Caco-2 (cell line): ENCODE measurements at places on chromosomes 12 and 14. TPM values are rescaled to one million over a fixed set of nuclear protein-coding genes. Genes with fewer than 3 reads are reported as not detected.

Gene NGB
- not detected in 2 replicates for total RNA-seq

Gene ENDOU
- 0.43 and 0.53 TPM in 2 replicates for total RNA-seq

Gene EPYC
- not detected in 2 replicates for total RNA-seq

Gene STON2
- total RNA-seq: 37.1 and 43.5 TPM in 2 replicates

Gene ALG10
- 14.7 and 18.8 TPM in 2 replicates for total RNA-seq

Gene TMPRSS12
- not detected in 2 replicates for total RNA-seq

Gene IL25
- not detected in 2 replicates for total RNA-seq

Gene TRPV4
- total RNA-seq: not detected in 2 replicates

Gene LRIG3
- total RNA-seq: 19.1 and 19.8 TPM in 2 replicates

Gene FITM1
- total RNA-seq: 0.39 and 0.44 TPM in 2 replicates

Gene NANOG
- not detected in 2 replicates for total RNA-seq

Gene MGP
- total RNA-seq: not detected in 2 replicates

Gene MYO1H
- total RNA-seq: 0.18 TPM in 1 of 2 replicates, not detected in the other

Gene TMEM106C
- 247 and 281 TPM in 2 replicates for total RNA-seq

Gene SRGAP1
- total RNA-seq: 21.7 and 22.1 TPM in 2 replicates

Gene MYH7
- 0.07 TPM in 1 of 2 replicates, not detected in the other for total RNA-seq

Gene SLIRP
- total RNA-seq: 204 and 208 TPM in 2 replicates

Gene TUNAR
- not detected in 2 replicates for total RNA-seq

Gene TSPAN31
- total RNA-seq: 20.6 and 23.3 TPM in 2 replicates

Gene GPR33
- total RNA-seq: not detected in 2 replicates

Gene PMEL
- total RNA-seq: 7.8 and 9.7 TPM in 2 replicates

Gene CFAP54
- 0.12 and 0.14 TPM in 2 replicates for total RNA-seq

Gene PSME2
- total RNA-seq: 142 and 145 TPM in 2 replicates

Gene NDUFA12
- total RNA-seq: 122 and 131 TPM in 2 replicates

Gene KIF26A
- total RNA-seq: 4.2 and 5.5 TPM in 2 replicates

Gene ABCD2
- total RNA-seq: not detected in 2 replicates

Gene LRRK2
- total RNA-seq: 0.11 and 0.21 TPM in 2 replicates

Gene ANG
- 23.6 and 24.7 TPM in 2 replicates for total RNA-seq

Gene KRT81
- 0.28 and 0.45 TPM in 2 replicates for total RNA-seq

Gene DTD2
- 16.5 and 20.0 TPM in 2 replicates for total RNA-seq

Gene RHNO1
- total RNA-seq: 99.1 and 99.8 TPM in 2 replicates

Gene ATG2B
- total RNA-seq: 16.6 and 19.4 TPM in 2 replicates

Gene LPAR5
- 0.19 and 0.20 TPM in 2 replicates for total RNA-seq

Gene B3GNT4
- total RNA-seq: 2.2 and 3.8 TPM in 2 replicates

Gene LTB4R2
- total RNA-seq: 10.3 and 12.3 TPM in 2 replicates

Gene SYNDIG1L
- total RNA-seq: 0.29 TPM in 1 of 2 replicates, not detected in the other

Gene TUBA1B
- 1,866 and 1,882 TPM in 2 replicates for total RNA-seq

Gene FOXA1
- total RNA-seq: 271 and 291 TPM in 2 replicates

Gene TSPAN19
- not detected in 2 replicates for total RNA-seq

Gene PLEK2
- total RNA-seq: 35.2 and 36.5 TPM in 2 replicates

Gene KLHL33
- not detected in 2 replicates for total RNA-seq

Gene OTOGL
- total RNA-seq: 0.39 and 0.72 TPM in 2 replicates

Gene MYF5
- total RNA-seq: not detected in 2 replicates

Gene USP44
- total RNA-seq: 0.14 and 0.19 TPM in 2 replicates

Gene SPRYD3
- 8.2 and 8.8 TPM in 2 replicates for total RNA-seq

Gene PTPN6
- 43.9 and 54.8 TPM in 2 replicates for total RNA-seq

Gene TIMELESS
- total RNA-seq: 40.1 and 43.2 TPM in 2 replicates

Gene SLCO1B1
- 0.18 and 0.51 TPM in 2 replicates for total RNA-seq

Gene SOAT2
- total RNA-seq: 6.5 and 9.7 TPM in 2 replicates

Gene ESYT1
- total RNA-seq: 70.4 and 79.0 TPM in 2 replicates

Gene KRT75
- total RNA-seq: not detected in 2 replicates

Gene UNC79
- 0.07 and 0.14 TPM in 2 replicates for total RNA-seq

Gene CIT
- total RNA-seq: 55.9 and 62.3 TPM in 2 replicates

Gene CLEC14A
- total RNA-seq: not detected in 2 replicates

Gene LRRC10
- total RNA-seq: not detected in 2 replicates

Gene RARG
- 11.8 and 12.9 TPM in 2 replicates for total RNA-seq

Gene FAM186B
- total RNA-seq: 1.4 and 2.2 TPM in 2 replicates

Gene KRT2
- not detected in 2 replicates for total RNA-seq
